ENCODE measurements at places on chromosomes 1 and 21.

DNA sequence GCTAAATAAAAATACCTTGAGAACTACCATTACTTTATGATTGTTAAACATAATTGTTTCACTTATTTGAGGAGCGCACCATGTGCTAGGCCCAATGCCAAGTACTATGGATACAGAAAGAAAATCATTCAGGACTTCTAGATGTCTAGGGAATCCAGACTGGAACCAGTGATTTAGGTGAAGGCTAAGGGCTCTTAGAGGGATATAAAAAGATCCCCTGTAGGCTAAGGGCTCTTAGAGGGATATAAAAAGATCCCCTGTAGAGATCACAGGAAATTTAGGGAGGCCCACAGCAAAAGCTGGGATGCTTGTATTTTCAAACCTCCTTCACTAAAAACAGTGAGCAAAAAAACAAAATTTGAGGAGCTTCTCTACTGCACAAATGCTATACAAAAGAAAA is 6.7 kb downstream of the TOR1AIP2 start:
- DNase-seq = no peak

- DNase-seq = no peak
Observed at GRCh38 chr21:30249936-30250335, 32.8 kb downstream of the KRTAP24-1 start.

GRCh38 chr1:180278596-180279395 is 48.7 kb downstream of the LHX4 start:
- no peak for DNase-seq

DNA sequence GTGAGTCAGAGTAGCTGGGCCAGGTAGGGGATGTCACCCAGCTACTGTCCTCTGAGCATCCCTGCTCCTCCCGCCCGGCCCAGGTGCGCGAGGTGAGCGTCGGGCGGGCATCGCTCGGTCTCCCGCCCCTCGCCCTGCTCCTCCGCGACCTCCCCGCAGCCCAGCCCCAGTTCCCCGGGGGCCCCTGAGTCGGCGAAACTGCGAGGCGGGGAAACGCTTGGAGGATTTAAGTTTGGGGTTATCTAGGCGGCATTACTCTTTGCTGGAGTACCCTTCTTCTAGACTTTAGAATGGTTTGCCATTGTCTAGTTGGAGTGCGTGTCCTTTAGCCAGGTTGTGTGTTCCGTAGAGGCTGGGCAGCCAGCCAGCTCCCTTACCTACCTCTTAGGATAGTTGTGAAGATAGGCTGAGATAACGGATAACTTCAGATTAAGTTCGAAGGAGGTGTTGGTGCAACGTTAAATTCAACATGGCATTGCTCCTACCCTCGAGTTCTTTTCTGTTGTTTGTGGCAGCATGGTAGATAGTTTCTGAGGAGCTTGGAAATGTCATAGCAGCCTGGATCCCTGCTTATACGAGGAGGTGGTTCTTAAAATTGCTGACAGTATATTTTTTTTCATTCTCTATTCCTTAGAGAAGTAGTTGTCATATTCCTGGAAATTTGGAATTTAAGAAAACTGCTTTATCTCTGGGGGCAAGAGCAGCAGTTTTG is 697 bp downstream of the AGO3 start:
- DNase-seq = peak; percentile 9

DNA sequence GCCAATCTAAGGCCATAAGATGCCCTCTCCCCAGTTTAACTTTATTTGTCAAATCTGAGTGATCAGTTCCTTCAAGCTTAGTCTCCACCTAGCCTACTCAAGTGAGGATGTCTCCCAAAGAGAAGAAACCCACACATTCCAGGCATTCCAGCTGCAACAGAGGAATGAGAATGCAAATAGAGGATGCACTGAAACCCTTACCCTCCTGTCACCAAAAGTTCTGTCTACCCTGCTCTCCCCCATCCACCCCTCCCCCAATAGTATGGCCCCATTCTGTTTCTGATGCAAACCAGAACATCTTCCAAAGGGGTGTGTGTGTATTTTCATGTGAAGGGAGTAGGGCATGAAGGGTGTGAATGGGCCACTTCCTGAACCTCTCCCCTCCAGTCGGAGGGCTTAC is 3.0 kb downstream of the DUSP23 start:
- DNase-seq = no peak

DNA sequence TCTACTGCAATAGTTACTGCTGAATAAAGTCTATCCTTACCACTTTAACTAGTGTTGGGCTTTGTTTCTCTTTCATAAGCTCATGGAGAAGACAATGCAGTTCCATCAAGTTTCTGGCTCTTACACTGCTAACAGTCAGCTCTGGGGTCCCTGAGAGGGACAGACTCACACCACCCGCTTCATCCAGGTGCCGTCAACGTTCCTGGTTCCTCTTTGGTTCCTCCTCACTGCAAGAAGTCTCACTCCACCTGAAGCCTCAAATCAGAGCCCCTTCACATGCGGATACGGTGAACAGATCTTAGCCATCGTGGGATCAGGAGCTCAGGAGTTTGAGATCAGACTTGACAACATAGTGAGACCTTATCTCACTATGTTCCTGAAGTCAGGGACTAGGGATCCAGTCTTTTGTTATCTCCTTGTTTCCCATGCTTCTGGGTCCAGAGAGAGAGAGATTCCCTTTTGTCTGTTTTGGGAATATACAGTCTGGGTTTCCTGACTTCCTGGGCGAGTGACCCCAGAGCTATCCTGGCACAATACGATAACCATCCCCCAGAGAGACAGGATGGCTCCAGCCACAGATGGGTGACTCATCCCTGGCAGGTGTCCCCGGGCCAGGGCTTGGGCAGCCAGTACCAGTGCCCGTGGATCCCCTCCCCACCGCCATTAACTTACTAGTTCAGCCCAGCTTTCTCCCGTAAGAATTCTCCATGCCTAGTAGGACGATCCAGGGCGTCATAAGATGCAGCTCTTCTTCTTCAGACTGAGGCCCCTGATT is 14.3 kb upstream of the PCP4 start:
- no peak for DNase-seq

DNA sequence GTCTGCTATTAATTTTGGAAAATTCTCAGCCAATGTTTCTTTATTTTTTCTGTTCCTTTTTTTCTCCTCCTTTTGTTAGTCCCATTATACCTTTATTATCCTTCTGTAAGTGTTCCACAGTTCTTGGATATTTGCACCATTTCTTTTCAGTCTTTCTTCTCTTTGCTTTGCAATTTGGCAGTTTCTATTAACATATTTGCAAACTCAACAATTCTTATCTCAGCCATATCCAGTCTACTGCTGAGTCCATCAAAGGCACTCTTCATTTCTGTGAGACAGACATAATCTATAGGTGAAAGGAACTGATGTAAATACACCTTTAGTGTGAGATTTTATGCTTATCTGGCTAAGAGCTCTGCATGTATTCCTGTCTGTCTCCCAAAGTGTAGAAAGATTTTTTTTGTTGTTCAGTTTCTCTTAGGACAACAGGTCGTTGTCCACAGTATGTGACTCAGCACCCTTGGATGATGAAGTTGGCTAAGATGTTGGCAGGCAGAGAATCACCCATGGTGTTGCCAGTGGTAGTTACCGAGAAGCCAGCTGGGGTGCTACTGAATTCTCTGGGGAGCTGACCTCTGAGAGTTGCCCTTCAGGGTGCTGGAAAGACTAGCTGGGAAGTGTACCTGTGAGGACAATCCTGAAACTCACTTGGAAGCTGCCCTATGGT is 38.4 kb downstream of the LEPR start:
- no peak for DNase-seq

DNA sequence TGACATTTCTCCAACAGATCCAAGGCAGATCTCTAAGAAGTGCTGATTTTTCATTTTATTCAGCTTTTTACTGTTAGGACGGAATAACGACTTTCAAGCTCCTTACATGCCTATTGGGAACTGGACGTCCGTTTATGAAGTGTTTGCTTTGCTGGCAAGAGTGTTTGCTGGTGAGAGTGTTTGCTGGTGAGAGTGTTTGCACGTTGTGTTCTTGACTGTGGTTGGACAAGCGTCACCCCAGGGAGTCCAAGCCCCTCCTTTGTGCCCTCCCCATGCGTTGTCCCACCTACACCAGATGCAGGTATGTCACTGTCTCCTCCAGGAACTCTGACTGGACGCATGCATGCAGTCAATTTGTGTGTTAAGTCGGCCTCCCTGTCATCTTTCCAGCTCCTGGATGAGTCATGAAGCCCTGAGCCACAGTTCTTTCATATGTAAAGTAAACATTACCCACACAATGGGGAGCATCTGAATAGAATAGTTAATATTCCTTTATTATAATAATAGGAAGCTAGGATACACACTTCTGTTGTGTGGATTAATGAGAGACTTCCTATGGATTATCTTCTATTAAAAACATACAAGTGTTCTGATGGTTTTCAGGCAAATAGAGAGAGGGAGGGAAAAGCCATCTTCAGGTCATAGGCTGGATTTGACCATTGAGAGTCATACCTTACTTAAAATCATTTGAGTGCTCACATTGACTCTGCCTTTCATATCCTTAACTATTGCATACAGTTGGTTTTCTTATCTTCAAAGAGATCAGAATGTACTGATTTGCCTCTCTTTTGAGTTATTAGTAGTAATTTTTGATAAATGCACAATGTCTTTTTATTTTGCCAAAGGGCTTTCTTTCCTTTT is 119.2 kb downstream of the GALNT2 start:
- peak; percentile 95 for DNase-seq

DNA sequence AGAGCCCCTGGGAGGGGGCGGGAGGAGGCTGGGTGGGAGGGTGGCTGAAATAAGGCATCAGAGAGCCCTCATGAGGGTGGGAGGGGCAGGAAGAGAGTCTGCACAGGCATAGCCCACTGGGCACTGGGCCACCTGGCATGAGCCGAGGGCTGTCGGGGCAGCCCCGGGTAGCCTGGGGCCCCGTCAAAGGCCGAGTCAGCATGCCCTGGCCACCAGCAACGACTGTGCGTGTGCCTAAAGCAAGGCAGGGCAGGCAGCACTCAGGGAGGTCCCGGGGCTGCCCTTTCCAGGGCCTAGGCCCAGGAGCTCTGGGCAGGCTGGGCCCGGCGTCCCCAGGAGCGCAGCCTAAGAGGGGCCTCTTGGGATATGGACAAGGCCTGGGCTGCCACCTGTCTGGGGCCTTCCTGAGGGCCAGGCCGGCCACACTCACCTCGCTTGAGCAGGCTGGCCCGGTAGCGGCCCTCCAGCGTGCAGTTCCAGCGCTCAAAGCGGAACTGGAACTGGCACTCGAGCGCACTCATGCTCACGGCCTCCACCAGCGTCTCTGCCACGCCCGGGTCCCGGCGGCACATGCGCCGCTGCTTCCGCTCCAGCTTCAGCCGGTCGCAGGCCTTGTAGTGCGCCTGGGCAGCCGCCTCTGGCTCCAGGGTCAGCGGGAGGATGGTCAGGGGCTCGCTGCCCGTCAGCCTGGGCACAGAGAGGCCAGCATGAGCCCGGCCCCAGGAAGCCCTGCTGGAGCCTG is 22.7 kb downstream of the WNT9A start:
- DNase-seq = no peak
